Esophagus muscularis mucosa (tissue), 4 donors: ENCODE measurements at places on chromosomes 6 and 20. TPM values are rescaled to one million over a fixed set of nuclear protein-coding genes. Genes with fewer than 3 reads are reported as not detected.

- peak; percentile 97 for DNase-seq
These were observed at the start of gene MANEA for GRCh38 chr6:95577304-95578105. TSS of gene MANEA (plus strand) at chr6:95577535. CDS start at chr6:95586440, 8,905 bp downstream.

DNA sequence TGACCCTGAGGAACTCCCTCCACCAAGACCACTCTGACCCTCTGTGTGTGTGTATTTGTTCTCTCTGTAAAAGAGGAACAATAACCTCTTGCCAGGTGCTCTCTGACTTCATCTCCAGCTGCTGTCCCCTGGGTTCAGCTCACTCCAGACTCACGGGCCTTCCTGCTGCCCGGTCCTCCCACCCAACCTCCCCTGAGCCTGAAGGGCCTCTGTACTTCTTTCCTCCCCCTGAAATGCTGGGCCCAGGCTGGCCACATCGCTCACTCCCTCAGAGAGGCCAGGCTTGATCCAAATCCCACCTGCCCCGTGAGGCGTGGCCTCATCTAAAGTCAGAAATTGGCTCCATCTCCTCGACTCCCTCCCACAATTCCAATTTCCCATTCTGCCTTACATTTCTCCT, 202.4 kb downstream of the PRKN start:
- DNase-seq, result no peak

DNA sequence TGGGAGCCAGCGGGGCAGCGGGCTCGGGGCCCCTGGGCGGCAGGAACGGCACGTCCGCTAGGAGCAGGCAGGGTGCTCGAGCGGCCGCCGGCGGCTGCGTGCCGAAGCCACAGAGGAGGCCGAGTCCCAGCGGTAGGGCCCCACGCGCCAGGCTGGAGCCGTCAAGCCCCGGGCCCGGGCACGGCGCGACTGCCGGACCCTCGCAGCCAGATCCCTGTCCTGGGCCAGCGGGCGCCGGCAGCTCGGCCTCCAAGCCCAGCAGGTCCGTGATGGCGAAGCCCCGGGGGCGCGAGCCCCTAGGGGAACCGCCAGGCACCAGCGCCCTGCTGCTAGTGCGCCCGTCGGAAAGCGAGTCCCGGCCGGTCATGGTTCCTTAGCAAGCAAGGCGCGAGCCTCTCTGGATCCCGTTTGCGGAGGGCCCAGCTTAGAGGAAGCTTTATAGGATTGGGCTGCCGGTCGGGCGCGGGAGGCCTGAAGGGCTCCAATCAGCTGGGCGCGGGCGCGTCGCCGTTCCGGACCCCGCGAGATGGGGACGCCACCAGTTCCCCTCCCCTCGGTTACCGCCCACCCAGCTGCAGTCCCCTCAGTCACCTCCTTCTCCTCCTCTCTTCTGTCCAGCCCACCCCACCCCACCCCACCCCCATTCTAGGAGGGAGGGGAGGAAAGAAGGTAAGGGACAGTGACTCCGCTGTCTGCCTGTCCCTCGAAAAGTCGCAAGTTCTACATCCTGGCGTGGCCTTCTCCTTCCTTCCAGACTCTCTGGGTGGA, at the start of gene VSX1:
TSS of gene VSX1 (minus strand) at position 412 of the 768 bp plus-strand sequence. CDS start at position 367, 45 bp downstream.
- no peak for DNase-seq

DNA sequence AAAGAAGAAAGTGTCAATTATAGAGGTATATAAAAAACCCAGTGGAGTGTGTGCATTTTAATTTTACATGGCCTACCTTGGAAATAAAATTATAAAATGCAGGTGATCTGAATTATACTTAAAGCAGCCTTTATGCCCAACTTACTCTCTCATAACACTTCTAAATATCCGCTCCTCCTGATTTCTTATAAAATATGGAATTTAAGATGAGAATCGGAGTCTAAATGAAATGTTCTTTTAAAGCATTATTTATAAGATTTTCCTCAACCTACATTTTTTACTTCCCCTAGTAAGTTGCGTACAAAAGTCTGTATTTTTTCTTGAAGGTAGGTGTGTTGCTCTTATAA, 3.5 kb downstream of the CITED2 start:
- no peak for DNase-seq

GRCh38 chr20:14069796-14070195, 74.5 kb downstream of the MACROD2 start:
- DNase-seq, result no peak

DNA sequence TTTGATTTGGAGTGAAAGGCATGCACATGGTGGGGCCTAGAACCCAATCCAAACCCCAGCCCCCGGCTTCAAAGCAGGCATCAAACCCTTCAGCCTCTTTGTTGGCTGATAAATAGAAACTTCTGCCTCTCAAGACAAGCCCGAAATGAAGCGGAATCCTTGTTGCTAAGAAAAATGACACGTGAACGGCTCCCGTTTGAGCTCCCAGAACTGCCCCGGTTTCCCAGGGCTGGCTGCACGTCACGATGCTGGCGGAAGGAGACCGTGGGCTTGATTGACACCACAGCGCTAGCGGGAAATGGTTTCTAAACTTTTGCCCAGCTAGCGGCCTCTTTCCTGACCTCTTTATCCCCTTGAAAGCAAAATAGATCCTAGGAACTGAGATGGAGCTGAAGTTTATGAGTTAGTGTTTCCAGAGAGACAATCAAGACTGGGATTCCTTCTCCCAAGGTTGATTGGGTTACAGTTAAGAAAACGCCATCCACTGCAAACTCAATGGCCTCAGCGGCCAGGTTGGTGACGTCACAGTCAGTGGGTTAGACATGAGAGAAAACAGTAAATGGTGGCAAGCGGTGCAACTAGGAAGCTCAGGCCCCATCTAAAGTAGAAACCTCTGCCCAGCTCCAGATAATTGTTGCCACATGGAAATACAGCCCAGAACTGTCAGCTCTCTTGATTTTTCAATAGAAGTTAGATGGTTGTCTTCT, 117.0 kb downstream of the ANKRD60 start:
- DNase-seq, result peak; percentile 79

DNA sequence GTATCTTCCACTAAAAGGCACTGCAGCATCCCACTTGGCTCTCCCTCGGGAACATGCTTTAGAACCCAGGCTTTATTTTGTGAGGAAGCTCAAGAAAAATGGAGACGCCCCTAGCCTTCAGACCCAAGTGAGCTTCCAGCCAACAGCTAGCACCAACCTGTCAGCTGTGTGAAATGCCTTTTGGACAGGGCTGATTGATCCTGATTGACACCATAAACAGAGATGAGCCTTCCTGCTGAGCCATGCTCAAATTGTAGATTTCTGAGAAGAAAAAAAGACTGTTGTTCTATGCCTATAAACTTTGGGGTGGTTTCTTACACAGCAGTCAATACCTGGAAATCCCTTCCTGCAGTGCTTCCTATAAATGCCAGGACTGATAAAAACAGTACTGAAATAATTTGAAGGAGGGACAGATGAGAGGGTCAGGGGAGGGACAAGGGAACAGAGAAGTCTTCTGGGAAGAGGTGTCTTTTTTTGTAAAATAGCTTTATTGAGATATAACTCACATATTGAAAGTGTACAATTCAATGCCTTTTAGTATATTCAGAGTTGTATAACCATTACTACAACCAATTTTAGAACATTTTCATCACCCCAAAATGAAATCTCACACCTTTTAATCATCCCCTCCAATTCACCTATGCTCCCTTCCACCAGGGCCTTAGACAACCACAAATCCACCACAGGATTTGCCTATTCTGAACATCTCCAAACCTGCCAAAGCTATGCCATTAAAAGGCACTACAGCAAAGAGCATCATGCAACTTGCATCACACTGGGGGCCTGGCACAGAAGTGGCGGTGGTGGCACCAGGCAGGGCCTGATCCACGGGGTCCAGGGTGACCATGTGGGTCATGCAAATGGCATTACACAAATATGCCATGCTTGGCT, 2.7 kb upstream of the STK4 start:
- DNase-seq, result no peak

GRCh38 chr6:122641819-122642218, 31.6 kb downstream of the PKIB start:
- DNase-seq, result no peak

- no peak for DNase-seq
These were observed 77.8 kb downstream of the VIP start for GRCh38 chr6:152828431-152828830.

DNA sequence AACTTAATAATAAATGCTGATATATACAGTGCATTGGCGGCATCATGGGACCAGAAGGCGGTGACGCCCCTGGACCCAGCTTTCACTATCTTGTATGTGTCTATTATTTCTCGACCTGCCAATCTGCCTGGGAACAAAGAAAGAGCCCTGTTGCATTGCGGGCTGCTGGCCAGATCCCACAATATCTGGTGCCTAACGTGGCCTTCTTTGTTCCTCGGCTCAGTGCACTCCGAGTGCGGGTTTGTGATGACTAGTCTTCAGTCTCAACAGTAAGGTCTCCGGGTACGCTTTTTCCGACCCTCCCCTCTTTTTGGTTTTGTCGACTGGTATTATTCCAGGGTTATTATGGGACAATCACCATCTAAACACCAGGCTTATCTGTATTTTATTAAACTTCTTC, 291.5 kb downstream of the TBC1D32 start:
- no peak for DNase-seq

- DNase-seq, result no peak
These were observed 92.8 kb upstream of the RNF217 start for GRCh38 chr6:124869416-124869815.

DNA sequence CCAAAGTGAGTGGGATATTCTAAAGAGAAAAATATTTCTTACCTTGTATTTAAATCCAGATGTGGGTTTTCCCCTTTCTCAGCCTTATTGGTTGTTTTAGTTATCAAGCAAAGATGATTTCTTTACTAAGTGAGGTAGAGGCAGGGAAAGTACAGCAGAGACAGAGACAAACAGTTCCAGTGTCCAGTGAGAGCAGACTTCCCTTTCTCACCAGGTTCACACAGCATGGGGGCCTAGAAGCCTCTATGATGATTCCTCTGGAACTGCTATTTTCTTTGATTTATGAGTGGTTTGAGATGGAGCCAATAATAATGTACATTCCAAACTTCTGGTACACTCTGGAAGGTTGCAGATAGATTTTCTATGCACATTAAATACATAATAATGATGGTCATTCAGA, 234.0 kb upstream of the MARCKS start:
- no peak for DNase-seq

DNA sequence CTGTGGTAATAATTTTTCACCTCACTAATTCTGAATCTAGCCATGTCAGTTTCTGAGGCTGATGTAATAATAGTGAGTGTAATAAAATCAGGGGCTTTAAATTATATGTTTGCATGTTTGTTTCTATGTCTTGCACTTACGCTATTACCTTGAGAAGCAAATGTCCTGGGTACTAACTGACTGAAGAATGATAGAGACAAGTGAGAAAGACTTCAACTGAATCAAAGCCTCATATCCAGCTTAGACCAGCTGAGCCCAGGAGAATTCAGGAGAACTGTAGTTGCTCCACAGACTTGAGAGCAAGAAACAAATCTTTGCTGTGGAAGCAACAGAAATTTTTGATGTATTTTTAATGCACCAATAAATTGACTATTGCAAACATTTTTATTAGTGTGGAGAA, 162.8 kb downstream of the MANEA start:
- DNase-seq, result no peak

GRCh38 chr6:75431379-75431778, 62.2 kb downstream of the FILIP1 start:
- DNase-seq, result no peak

- DNase-seq, result no peak
These were observed 3.6 kb upstream of the FOXC1 start for GRCh38 chr6:1605893-1606779.

- no peak for DNase-seq
These were observed 48.0 kb downstream of the RARS2 start for GRCh38 chr6:87541744-87542143.

DNA sequence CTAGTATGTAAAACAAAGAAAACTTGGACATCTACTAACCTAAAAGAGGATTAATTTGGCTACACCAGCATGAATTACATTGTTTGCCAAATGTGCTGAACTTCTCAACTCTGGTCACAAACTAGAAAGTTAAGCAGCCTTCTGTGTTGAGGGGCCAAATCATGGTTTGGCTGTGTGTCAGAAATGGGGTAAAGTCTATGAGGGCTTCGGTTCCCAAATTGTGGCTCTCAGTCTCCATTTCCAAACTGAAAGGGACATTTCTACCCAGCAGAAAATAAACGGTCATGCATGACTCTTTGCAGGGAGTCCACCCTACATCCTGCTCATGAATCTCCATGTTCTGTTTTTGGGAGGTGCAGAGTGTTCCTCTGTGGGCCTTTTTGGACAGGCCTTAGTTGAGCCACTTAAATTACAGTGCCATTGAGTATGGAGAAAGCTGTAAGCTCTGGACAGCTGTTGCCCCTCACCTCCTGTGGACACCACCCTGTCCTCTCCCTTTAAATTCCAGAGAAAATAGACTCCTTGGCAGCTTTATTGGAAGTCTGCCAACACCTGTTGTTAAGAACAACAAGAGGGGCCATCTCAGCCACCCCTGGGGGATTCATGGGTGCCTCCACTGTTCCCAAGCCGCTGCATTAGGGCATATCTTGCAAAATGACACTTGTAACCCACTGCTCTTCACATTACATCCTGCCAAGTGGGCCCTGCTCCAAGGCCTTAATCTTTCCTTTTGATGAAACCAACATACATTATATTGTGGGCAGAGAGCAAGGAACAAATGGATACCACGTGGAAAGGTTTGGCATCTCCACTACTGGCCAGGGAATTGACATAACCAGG, 27.5 kb upstream of the SNRPC start:
- DNase-seq, result no peak

DNA sequence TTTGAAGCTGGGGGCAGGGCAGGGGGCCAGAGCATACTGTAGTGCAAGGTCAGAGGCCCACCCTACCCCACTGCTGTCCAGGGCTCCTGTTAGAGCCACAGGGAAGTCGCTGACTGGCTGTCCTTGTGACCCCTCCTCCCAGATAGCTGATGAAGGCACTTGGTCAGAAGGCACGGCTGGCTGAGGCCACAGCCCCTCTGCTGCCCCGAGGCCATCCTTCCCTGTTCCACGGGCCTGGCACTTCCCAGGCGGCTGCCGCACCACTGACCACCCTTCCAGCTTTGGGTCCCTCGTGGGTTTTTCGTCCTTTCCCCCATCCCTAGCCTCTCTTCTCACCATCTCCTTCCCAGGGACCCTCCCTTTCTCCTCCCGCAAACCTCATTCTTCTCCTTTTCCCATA, 9.2 kb upstream of the EMILIN3 start:
- no peak for DNase-seq

GRCh38 chr6:137949686-137950390, 82.8 kb downstream of the TNFAIP3 start:
- DNase-seq, result no peak

DNA sequence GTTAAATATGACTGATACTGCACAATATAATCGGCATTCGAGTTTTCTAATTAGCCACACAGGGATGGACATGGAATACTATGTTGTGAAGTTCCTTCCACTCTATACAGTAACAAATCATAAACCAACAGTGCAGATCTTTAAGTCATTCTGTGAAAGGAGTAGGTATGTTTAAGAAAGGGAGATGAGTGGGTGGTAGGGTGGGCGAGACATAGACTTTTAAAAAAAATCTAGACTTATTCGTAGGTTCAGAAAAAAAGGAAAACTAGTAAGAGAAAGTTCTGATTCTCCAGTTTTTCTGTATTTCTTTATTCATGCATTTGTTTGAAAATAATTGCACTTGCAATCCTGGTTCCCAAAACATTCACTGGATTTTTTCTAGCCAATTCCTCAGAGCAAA, 61.8 kb downstream of the SYNDIG1 start:
- peak; percentile 14 for DNase-seq

The BANF2 gene
- not detected for total RNA-seq

The SUN5 gene
- not detected for total RNA-seq

The YWHAB gene
- 121 TPM for total RNA-seq

The RNF217 gene
- total RNA-seq, result 20.8 TPM

The ZNF337 gene
- total RNA-seq, result 17.0 TPM

The FERMT1 gene
- total RNA-seq, result 0.42 TPM

The PAK5 gene
- total RNA-seq, result 0.23 TPM

The HECA gene
- total RNA-seq, result 53.2 TPM

The KAT14 gene
- 15.0 TPM for total RNA-seq

The NKX2-2 gene
- not detected for total RNA-seq
